LNCaP clone FGC (cell line): ENCODE measurements at places on chromosomes 7 and 10.

GRCh38 chr7:139893999-139894398 lies 64.9 kb downstream of the TBXAS1 start:
- DNase-seq, result no peak

DNA sequence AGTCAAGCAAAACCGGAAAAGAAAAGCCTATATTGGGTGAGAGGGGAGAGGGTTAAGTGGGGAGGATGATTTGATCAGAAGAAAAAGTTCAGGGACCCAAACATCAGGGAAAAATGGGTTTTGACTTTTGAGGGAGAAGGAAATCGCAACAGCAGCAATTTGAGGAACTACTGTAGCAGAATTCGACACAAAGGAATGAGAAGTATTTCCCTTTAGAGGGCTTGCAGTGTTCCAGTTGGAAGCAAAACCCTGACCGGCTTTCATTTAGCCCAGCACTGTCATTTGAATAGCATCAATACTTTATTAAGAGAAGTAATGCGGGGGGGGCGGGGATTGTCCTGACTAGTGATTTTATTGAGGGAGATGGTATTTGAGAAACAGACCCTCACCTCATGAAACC lies 37.2 kb upstream of the GATA3 start:
- no peak for DNase-seq

GRCh38 chr10:4670737-4671136 lies 155.3 kb upstream of the AKR1E2 start:
- DNase-seq, result no peak

- DNase-seq, result no peak
Observed at GRCh38 chr7:110646804-110647203, 444.1 kb upstream of the LRRN3 start.

DNA sequence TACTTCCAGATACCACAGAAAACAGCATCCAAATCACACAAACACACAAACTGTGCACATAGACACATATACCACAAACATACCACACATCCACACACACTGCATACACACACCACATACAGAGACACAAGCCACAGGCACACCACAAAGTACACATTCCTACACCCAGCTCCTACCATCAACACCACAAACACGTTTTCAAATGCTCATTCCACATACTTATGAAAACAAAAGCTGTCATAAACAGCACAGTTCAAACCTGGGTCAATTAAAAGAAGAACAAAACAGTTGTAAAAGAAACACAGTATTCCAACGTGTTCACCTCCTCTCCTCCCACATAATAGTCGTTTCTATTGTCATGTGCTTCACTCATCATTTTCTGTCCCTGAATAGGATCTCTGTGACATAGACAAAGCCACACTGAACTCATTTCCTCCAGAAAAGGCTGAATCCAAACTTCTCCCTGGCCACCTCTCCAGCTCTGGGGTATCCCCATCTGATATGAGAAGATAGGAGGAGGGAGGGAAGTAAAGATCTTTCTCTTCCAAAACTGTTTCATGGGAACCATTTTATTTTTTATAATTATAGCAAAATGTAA lies 89.2 kb downstream of the CXCL12 start:
- no peak for DNase-seq

GRCh38 chr7:280461-280860 lies 9.5 kb upstream of the FOXL3 start:
- DNase-seq, result no peak

DNA sequence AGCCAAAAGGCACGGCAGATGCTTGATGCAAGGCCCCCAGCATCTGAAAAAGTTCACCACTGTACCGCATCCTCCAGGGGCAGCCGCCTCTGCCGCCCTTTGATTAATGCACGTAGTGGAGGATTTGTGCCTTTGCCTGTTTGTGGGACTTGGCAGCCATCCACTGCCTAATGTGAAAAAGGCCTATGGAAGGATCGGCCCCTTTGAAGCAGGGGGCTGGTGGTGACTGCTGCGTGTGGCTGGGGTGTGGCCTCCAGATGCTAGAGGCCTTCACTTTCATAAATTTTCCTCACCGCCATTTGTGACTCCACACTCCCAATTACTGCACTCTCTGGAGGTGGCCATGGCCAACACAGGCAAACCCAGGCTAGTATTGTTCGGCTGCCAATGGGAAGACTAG lies 226.0 kb downstream of the BMPER start:
- DNase-seq, result no peak

DNA sequence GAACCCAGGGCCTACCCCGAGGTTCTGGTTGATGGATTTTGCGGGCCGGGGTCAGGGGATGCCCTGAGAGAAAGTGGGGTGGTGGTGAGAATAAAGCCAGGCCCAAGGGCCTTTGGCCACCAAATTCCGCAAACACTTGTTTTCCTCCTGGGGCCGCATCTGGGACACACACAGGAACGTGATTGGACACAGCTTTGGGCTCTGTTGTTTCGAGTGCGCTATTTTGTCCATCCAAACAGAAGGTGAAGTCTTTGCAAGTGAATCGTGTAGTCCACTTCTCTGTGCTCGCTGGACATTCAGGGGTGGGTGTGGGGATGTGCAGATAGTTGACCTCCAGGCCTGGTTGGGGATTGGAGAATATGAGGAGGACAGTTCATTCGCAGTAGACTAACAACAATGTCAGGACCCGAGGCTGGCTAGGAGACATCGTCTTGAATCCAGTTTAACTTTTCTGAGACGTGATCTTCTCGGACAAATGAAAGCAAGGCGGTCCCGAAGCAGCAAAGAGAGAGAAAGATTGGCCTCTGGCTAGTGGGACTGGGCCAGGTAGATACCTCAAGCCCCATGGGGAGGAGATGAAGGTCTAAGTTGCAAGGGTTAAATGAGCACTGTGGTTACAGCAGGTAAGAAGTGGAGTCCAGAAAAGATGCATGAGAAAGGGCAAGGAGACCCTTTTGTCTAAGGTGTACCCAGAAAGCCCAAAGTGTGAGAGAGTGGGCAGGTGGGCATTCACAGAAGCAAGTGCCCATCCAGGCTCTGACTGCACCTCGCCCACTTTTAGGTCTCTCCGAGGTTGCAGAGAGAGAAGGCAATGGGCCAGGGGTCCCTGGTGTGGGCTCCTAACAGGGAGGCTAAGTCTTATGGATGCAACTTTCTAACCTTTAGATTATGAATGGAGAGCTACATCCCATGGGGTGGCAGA lies 764 bp upstream of the FAM131B start:
- DNase-seq, result no peak
